CD4-positive, alpha-beta memory T cell (primary cell): ENCODE measurements at places on chromosomes 12 and 14. TPM values are rescaled to one million over a fixed set of nuclear protein-coding genes. Genes with fewer than 3 reads are reported as not detected.

GRCh38 chr12:68673788-68674187 lies 13.0 kb upstream of the NUP107 start:
- H3K4me3 ChIP-seq: peak overlapping the region; percentile 20
- peak overlapping the region; percentile 21 for H3K27ac ChIP-seq
- peak; percentile 52 for DNase-seq
- H3K27me3 ChIP-seq: no peaks in the 10 kb centered on the region
- peaks cover 55% of the 10 kb centered on the region for H3K4me1 ChIP-seq

DNA sequence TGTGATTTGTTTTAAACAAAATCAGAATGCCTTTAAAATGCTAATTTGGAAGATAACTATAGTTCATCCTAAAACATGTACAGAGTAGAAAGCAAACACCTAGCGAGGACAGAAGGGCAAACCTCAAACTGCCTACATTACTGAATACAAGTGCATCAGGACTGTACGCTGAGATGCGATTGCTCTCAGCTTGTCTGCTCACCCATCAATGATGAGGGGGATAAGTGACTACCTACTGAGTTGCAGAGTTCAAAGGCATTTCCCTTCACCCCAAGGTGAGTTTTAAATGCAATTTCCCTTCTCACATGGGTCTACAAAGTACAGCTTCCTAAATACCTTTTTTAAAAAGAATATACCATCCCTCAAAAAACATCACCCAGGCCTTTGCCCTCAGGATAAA lies 52.9 kb downstream of the PHLDA1 start:
- peak overlapping the region; percentile 79 for H3K27ac ChIP-seq
- peaks cover 37% of the 10 kb centered on the region for H3K4me1 ChIP-seq
- DNase-seq: no peak

GRCh38 chr12:12007001-12007712 lies 63.6 kb upstream of the BCL2L14 start:
- H3K27me3 ChIP-seq: no peaks in the 10 kb centered on the region
- peak overlapping the region; percentile 18 for H3K4me3 ChIP-seq
- H3K36me3 ChIP-seq: no peaks in the 10 kb centered on the region
- peak; percentile 74 for DNase-seq

GRCh38 chr12:111105294-111105693 lies 184.9 kb upstream of the MYL2 start:
- no peaks in the 10 kb centered on the region for H3K27me3 ChIP-seq
- no peaks in the 10 kb centered on the region for H3K4me1 ChIP-seq
- no peak for DNase-seq

AICDA gene
- total RNA-seq: not detected

GRCh38 chr14:99159341-99160340 lies 112.4 kb downstream of the BCL11B start:
- H3K4me3 ChIP-seq: no peak overlapping the region
- H3K27ac ChIP-seq: no peak overlapping the region
- H3K27me3 ChIP-seq: no peaks in the 10 kb centered on the region
- DNase-seq: no peak

RNASE7 gene
- total RNA-seq: not detected

DNA sequence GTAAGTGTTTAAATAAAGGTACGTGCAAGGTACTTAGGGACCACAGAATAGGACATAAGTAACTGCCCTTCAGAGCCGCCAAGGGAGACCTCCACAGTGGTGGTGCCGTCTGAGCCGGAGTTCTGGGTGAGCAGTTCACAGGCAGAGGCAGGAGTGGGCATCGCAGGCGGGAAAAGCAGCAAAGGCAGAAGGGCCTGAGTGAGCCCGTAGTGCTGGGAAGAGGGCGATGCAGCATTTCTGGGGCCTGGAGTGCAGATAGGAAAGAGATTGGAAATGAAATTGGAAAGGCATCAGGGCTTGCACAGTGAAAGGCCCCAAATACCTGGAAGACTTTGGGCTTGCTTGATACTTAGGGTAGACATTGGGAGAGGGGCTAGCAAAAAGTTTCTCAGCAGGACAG lies 32.9 kb downstream of the EVL start:
- peak overlapping the region; percentile 43 for H3K27ac ChIP-seq
- peaks cover 100% of the 10 kb centered on the region for H3K4me1 ChIP-seq
- H3K4me3 ChIP-seq: no peak overlapping the region
- H3K36me3 ChIP-seq: peaks cover 78% of the 10 kb centered on the region
- no peaks in the 10 kb centered on the region for H3K27me3 ChIP-seq
- no peak for DNase-seq

TEX52 gene
- not detected for total RNA-seq

- DNase-seq: no peak
- no peak overlapping the region for H3K4me3 ChIP-seq
- no peaks in the 10 kb centered on the region for H3K27me3 ChIP-seq
- H3K27ac ChIP-seq: no peak overlapping the region
- H3K4me1 ChIP-seq: peaks cover 27% of the 10 kb centered on the region
- H3K36me3 ChIP-seq: peaks cover 5% of the 10 kb centered on the region
Measured at GRCh38 chr12:843609-844008, 91.2 kb downstream of the WNK1 start.

GRCh38 chr14:61750708-61751474 lies 11.3 kb upstream of the SNAPC1 start:
- H3K4me3 ChIP-seq: peak overlapping the region; percentile 39
- H3K27ac ChIP-seq: peak overlapping the region; percentile 50

- no peaks in the 10 kb centered on the region for H3K27me3 ChIP-seq
- no peak for DNase-seq
Measured at GRCh38 chr12:31301311-31301710, 24.6 kb downstream of the SINHCAF start.

DNA sequence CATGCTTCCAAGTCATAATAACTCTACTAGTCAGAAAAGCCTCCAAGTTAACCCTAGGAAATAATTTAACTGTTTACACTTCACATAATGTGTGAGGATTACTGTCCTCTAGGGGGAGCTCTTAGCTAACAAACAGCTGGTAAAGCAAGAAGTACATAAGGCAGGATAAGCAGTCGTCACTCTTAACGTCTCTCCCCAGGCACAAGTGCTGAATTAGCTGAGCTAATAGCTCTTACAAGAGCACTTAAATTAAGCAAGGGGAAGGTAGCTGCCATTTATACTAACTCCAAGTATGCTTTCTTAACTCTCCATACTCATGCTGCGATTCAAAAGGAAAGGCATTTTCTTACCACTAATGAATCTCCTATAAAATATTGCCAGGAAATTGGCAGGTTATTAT lies 79.3 kb upstream of the TSPAN11 start:
- no peaks in the 10 kb centered on the region for H3K36me3 ChIP-seq
- no peaks in the 10 kb centered on the region for H3K4me1 ChIP-seq
- no peak overlapping the region for H3K4me3 ChIP-seq
- no peak overlapping the region for H3K27ac ChIP-seq
- H3K27me3 ChIP-seq: no peaks in the 10 kb centered on the region

DNA sequence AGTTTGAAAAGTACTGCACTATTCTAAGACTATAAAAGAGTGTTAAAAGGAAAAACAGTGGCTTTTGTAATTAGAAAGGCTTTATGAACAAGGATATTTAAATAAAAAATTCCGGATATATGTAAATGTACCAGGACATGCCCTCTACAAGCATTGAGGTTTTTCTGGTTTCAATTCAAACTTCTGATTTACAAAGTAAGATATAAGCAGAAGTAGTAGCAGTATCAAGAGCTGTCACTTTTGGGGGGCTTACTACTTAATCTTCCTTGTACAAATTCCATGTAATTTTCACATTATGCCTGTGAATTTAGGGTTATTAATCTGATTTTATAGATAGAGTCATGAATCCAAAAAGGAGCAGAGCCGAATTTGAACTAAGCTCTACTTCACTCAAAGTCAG lies 170.3 kb upstream of the ATP2B1 start:
- H3K27ac ChIP-seq: peak overlapping the region; percentile 2
- no peaks in the 10 kb centered on the region for H3K27me3 ChIP-seq
- no peaks in the 10 kb centered on the region for H3K36me3 ChIP-seq
- no peak overlapping the region for H3K4me3 ChIP-seq

CCDC92 gene
- 35.6 TPM for total RNA-seq

DNA sequence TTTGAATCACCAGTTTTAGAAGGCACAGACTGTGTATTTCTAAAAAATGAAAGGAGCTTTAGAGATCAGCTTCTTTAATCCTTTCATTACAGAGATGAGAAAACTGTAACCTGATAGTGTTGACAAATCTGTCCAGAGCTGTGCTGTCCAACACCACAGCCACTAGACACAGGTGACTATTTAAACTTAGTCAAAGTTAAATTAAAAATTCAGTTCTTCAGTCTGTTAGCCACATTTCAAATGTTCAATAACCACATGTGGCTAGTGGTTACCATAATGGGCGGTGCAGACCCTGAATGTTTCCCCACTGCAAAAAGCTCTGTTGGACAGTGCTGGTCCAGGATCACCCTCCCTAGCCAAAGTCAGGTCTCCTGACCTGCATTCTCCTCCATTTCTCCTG lies 21.6 kb downstream of the DAD1 start:
- H3K4me1 ChIP-seq: peaks cover 81% of the 10 kb centered on the region
- DNase-seq: no peak
- peaks cover 4% of the 10 kb centered on the region for H3K36me3 ChIP-seq
- H3K4me3 ChIP-seq: peak overlapping the region; percentile 10
- H3K27ac ChIP-seq: peak overlapping the region; percentile 82
- H3K27me3 ChIP-seq: no peaks in the 10 kb centered on the region

ASCL1 gene
- not detected for total RNA-seq

TSHR gene
- total RNA-seq: 0.84 TPM

IQSEC3 gene
- total RNA-seq: 0.84 TPM

EMP1 gene
- 4.5 TPM for total RNA-seq

TTC5 gene
- 26.0 TPM for total RNA-seq

GRCh38 chr12:69903548-69903947 lies 78.5 kb downstream of the MYRFL start:
- no peak overlapping the region for H3K4me3 ChIP-seq
- no peak overlapping the region for H3K27ac ChIP-seq
- DNase-seq: no peak
- no peaks in the 10 kb centered on the region for H3K27me3 ChIP-seq
- H3K36me3 ChIP-seq: no peaks in the 10 kb centered on the region

DNA sequence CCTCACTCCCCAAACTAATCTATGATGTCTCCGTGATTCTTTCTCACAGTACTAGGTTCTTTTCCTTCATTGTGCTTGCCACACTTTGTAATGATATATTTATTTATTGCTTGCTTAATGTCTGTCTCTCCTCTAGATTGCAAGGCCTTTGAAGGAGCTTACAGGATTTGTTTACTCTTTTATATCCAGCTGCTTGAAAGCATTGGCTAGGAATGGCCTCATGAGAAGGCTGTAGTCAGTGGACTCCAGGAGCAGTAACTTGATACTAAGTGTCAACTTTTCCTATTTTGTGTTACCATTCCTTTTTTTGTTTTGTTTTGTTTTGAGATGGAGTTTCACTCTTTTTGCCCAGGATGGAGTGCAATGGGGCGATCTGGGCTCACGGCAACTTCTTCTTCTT lies 7.3 kb upstream of the FAM234B start:
- no peak overlapping the region for H3K27ac ChIP-seq
- H3K36me3 ChIP-seq: no peaks in the 10 kb centered on the region
- DNase-seq: no peak
- no peaks in the 10 kb centered on the region for H3K4me1 ChIP-seq

DTX1 gene
- 7.0 TPM for total RNA-seq

DNA sequence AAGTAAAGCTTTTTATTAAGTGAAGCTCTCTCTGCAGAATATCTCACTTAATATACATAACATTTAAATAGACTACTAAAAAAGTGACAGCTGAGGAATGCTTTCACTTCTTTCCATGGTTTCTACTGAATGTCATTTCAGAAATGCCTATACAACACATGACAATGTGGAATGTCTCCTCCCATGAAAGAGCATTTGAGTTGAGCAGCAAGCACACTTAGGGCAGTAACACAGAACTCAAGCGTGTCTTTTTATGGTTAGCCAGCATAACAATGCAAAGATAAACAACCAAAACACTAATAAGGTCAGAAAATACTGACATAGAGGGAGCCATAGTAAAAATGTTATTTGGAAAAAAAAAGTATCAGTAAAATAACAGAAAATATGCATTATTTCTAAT lies 9.4 kb downstream of the PPP1R12A start:
- H3K36me3 ChIP-seq: no peaks in the 10 kb centered on the region
- DNase-seq: no peak
- H3K4me3 ChIP-seq: no peak overlapping the region
- no peaks in the 10 kb centered on the region for H3K27me3 ChIP-seq
- no peak overlapping the region for H3K27ac ChIP-seq

- no peak overlapping the region for H3K4me3 ChIP-seq
- H3K27me3 ChIP-seq: no peaks in the 10 kb centered on the region
- H3K36me3 ChIP-seq: no peaks in the 10 kb centered on the region
Measured at GRCh38 chr12:89323568-89324218, 28.6 kb downstream of the DUSP6 start.

DNA sequence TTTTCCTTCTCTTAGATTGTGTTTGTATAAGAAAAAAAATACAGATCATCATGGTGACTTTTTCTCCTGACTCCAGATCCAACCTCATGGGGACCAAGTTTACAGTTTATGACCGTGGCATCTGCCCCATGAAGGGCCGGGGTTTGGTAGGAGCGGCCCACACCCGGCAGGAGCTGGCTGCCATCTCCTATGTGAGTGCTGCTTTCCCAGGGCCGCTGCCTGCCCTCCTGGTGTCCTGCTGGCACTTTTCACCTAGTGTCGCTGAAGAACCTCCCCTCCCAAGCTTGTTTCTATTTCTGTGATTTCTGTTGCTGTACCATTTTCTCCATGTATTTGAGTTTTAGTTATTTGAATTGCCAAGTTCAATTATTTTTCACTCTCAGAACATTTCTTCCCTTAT lies 24.8 kb upstream of the TEAD4 start:
- H3K27me3 ChIP-seq: no peaks in the 10 kb centered on the region
- no peaks in the 10 kb centered on the region for H3K4me1 ChIP-seq
- H3K27ac ChIP-seq: no peak overlapping the region

GRCh38 chr12:6333566-6333965 lies 8.3 kb downstream of the TNFRSF1A start:
- no peaks in the 10 kb centered on the region for H3K27me3 ChIP-seq
- H3K36me3 ChIP-seq: peaks cover 61% of the 10 kb centered on the region
- no peak overlapping the region for H3K4me3 ChIP-seq
- peaks cover 67% of the 10 kb centered on the region for H3K4me1 ChIP-seq
- H3K27ac ChIP-seq: peak overlapping the region; percentile 5

GRCh38 chr12:109302770-109303169 lies 6.3 kb downstream of the FOXN4 start:
- H3K36me3 ChIP-seq: no peaks in the 10 kb centered on the region
- H3K27me3 ChIP-seq: peaks cover 3% of the 10 kb centered on the region
- H3K27ac ChIP-seq: no peak overlapping the region
